ENCODE measurements at places on chromosomes 2 and 18.

GRCh38 chr2:114316532-114317300 lies 125.7 kb upstream of the DPP10 start:
- DNase-seq: no peak

DNA sequence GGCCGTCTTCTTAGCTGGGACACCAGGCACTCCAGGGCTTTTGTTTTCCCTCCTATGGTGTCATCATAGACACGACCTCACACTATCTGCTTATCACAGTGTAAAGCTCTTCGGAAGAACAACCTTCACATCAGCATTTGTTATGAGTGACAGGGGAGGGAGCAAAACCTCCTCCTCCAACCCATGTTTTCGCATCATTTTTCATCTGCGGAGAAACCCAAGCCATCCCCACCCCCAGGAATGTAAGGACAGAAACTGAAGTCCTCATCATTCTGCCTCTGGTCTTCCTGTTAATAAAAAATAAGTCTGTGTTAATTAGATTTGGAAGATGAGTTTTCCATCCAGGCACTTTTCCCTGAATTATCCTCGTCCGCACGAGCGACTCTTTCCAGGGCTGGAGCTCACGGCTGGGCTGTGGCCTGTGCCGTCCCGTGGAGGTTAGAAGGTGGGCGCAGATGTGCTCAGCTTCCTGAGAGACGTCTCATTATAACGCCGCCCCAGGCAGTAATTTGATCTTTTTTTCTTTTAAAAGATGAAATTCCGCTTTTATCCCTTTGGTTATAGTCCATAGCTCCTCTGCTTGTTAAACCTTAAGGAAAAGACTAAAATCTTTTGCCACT lies 101.6 kb upstream of the TMEM18 start:
- no peak for DNase-seq

DNA sequence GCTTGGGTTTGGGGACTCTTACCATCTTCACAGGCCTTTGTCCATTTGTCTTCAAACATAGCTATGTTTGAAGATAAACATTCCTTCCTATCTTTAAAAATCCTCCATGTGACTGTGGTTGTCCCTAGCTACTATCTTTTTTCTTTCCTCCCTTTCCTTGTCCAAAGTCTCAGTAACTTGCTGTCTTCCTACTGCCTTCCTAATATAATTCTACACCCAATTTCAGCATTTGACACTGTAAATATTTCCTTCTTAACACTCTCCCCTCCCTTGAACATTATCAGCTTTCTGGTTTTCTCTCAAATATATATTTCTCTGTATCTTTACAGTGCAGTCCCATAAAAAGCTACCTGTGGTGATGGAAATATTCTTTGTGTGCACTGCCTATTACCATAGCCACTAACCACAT lies 5.3 kb upstream of the SP3 start:
- DNase-seq: no peak

DNA sequence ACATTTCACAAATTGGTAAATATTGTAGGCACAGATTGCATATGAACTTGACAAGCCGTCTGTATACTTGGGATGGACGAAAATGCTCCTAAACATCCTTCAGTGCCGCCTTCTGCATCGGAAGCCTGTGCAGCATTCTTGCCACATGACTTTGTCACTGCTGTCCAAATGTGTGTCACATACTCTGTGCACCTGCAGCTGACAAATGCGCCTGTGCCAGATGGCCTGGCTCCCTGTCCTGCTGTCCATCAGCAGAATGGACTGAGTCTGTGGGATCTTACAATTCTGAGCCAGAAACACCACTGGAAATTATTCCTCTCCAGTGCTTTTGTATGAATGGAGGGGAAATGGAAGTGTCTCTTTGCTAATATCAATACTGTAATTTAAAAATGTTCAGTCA lies 89.9 kb downstream of the DCDC2C start:
- DNase-seq: no peak

DNA sequence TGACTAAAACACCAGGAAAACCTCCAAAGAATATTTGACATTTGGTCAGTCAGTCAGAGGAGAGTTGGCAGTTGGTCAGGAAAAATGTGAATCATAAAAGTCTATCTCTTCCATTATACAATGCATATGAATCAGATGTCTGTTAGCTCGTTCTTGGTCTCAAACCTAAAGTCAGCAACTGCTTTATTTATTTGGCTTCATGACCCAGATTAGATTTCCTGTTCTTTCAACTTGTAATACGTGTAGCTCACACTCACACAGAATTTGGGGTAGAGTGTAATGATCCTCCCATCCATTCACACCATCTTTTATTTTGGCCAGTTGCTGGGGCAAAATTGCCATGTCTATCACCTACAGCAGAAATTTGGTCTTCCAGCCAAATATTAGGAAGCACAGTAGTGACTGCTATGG lies 81.9 kb upstream of the COL5A2 start:
- DNase-seq: no peak

DNA sequence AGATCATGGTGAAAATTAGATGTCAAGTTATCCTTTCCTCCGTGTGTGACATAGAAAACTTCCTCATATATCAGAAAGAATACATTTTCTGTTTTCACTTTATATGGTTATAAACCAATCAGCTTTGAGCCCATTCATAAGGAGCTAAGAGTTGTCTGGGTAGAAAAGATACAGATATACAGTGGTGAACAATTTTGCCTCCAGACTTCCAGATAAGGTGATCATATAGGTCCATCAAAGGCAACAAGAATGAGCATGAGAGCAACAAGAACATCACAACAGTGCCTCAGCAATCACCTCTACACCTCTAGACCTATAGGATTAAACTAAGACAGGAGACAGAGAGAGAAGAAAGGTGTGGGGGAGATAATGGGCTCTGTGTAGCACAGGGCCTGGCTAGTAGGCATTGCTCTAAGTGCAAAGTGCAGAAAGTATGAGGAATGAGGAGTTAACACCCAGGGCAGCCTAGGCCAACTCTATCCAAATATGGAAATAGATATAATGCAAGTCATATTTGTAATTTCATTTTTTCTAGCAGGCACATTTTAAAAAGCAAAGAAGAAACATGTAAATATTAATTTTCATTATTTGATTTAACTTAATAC lies 8.3 kb downstream of the TNP1 start:
- DNase-seq: no peak

GRCh38 chr2:239666855-239667376 lies 266.1 kb upstream of the HDAC4 start:
- no peak for DNase-seq

GRCh38 chr18:24958001-24958400 lies 394.0 kb downstream of the ZNF521 start:
- no peak for DNase-seq

- DNase-seq: no peak
Observed at GRCh38 chr2:59986511-59986910, 566.9 kb downstream of the BCL11A start.

DNA sequence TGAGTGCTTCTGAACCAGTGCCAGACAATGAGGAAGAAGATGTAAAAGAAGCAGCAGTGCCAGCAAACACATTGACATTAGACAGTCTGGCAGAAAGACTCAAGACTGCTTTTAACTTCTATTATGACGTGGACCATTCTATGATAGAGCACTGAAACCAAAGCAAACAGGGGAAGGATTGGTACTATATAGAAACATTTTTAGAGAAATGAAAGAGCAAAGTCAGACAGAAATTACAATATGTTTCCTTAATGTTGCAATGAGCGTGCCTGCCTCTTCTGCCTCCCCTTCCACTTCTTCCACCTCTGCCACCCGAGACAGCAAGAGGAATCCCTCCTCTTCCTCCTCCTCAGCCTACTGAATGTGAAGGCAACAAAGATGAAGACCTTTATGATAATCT lies 39.7 kb downstream of the DHX57 start:
- no peak for DNase-seq

DNA sequence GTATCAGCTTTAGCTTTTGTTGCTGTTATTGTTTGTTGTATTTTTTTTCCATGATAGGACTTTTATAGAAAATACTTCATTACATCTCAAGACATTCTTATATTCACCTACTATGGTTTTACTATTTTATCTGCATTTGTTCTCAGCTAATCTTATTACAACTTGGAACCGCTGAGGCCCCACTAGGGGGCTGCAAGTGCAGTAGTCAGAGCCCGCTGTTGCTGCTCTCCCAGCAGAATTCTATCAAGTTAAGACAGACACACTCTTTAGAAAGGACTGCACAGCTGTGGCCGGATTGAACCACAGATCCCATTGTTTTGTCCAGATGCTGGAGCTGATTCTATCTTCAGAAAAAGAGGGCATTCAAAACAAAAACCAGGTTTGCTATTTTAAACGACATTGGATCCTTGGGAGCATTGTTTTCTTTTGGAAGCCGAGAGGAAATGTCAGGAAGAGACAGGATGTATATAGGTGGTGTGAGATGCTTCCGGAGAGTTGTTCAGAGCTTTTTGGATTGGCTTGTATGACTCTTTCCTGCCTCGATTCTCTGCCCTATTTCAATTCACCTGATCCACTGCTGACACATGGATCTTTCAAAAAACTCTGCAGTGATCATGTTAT lies 105.7 kb upstream of the GAREM1 start:
- no peak for DNase-seq

- DNase-seq: no peak
Observed at GRCh38 chr2:7835151-7835550, 846.7 kb upstream of the ID2 start.

DNA sequence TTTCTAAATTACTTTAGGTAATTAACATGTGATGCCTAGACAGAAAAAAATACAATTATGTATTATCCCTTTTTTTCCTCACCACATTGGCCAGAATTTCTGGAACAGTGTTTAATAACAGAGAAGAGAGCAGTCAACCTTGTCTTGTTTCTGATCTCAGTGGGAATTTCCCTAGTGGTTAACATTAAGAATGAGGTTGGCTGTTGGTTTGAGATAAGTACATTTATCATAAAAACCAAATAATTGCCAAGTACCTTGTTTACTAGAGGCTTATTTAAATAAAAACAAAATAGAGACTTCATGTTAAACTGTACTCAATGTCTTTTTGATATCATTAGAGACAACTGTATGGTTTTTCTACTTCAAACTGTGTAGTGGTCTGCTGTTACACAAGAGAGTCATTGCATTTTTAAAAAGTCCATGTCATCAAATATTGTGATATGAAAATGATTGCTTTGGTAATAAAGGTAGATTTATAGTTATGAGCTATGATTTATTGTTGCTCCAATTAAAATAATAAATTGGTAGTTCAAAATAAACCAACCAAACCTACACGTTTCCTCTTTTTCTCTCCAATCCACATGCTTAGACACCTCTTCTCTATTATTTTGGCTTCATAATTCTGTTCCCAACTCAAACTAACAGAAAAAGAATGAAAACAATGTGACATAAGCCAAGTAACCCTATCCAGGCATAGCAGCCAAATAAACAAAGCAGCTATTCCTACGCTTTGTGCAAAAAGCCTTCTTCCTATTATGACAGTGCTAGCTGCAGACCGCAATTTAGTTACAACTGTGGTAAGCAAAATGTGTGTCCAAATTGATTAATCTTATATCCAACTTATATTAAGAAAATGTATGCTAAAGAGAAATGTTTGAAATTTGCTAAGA lies 20.9 kb upstream of the TANK start:
- DNase-seq: peak; percentile 17

GRCh38 chr18:23071285-23071684 lies 64.0 kb upstream of the CABLES1 start:
- DNase-seq: peak; percentile 94

DNA sequence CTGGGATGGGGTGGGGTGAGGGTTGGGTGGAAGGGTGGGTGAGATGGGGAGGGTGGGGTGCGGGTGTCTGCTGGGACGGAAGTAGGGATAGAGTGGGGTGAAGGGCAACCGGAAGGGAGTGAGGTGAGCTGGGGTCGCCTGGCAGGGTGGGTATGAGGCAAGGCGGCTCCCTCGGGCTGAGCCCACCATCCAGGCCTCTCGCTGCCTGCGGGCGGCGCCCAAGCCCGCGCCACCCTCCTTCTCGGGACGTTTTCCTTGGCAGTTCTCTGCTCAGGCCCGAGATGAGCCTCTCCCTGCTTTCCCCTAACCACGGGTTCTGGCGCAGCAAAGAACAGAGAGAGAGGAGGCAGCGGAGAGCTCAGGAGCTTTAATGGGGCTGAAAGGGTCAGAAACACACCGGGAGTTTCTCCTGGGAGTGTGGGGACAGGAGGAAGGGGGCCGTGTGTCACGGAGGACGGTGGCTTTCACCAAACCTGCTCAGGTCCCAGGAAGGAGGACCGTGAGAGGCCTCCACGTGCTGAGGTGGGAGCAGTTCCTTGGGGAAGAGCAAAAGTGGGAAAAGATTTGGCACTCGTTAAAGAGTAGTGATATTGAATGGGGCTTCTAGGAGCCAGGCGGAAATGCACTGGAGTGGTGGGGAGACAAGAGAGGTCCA lies 4.1 kb downstream of the FEV start:
- no peak for DNase-seq

GRCh38 chr2:3914241-3914640 lies 210.9 kb downstream of the DCDC2C start:
- no peak for DNase-seq

DNA sequence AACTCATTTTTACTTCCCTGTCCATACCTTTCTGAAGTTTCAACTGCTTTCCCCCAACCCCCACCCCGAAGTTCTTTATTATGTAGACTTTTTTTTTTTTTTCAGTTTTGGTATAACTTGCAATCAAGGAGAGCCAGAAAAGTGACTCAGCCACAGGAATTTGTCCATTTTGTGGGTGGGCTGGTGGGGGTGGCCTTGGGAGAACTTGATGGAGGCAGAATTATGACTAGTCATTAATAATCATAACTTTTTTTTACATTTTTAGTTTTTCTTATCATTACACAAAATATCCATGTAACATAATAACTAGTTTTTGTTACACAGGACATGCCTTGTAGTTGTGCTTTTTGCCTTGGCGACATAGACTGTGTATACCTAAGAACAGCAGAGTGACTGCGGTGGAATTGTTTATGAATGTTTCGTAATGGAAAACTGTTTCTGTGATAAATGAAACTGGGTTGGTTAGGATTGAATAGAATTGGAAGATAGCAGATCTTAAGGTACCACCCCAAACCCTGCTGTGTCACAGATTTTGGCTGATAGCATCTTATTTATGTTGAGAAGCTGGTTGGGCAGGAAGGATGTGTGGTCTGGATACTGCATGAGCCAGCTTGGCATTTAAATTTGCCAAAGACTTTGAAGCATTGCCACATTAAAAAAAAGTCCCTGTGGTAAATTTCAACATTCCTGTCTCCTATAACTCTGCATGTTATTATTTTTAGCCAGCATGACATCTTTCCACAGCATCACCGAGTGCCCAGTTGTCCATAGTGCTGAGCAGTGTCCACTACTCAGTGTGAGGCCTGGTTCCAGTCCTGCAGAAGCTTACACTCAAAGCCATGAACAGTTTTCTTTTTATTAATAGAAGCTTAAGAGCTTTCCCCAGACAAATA lies 30.7 kb downstream of the LYPD6B start:
- DNase-seq: peak; percentile 78

DNA sequence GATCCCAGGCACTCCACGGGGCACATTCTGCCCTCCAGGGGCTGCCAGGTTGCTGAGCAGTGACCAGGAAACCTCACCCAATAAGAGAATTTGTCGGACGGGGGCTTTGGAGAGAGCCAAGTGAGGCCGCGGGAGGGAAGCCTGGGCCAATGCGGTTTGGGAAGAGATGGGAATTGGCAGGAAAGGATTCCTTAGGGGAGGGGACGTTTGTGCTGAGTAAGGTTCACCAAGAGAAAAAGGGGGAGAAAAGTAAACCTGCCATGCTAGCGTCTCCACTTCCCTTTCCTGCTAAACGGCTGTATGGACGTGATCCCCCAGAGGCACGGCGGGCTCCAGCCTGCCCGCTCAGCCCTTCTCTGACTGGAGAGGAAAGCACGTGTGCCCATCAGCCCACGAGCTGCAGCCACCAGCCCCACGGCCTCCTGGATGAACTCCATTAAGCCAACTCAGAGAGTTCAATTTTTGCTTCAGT lies 194.4 kb upstream of the ID2 start:
- no peak for DNase-seq
